ENCODE measurements at places on chromosomes 3 and 15.

DNA sequence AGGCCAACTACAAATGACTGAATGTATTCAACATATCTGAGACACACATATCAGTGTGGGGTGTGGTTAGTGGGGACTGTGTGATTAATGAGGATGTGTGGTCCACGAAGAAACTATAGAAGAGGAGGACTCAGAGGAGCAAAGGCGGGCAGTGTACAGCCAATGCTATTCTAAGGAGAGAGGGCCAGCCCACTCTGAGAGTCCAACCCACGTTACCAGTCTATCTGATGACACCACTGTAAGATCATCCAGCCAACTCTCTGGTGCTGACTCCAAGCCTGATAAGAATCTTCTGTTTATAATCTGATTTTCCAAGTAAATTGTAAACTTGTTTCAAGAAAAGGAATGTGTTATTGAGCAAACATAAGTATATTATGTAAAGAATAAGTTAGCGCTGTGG lies 47.2 kb downstream of the MCF2L2 start:
- DNase-seq = no peak

GRCh38 chr15:97692301-97693015 lies 268.0 kb upstream of the ARRDC4 start:
- no peak for DNase-seq

GRCh38 chr3:27462228-27462627 lies 22.0 kb downstream of the SLC4A7 start:
- DNase-seq = no peak

DNA sequence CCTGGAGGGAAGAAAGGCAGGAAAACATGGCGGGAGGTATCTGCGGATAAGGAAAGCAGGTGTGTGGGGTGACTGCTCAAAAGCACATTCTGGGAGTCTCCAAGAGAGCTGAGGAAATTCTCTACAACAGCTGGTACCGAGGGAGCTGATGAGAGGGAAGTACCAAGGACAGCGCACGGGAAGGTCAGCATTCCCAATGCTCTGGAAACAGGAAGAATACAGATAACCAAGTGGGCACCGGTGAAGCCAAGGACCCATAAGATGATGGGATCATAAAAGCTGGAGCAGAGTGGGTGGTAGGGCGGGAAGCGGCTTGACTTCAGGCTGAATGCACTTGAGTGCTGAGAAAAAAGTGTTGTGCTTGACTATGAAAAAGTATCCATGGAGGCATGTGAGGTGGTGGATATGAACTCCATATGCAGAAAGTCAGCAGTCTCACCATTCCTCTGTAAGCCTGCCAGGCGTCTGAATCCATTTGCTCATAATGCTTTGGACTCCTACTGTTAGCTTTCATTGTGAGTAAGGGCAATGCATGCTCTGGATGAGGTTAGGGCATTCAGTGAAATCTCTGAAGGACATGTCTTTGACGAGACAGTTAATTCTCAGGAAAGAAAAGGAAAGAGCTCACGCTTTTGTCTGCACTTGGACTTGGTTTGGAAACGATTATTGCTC lies 215.5 kb downstream of the NR1D2 start:
- no peak for DNase-seq

DNA sequence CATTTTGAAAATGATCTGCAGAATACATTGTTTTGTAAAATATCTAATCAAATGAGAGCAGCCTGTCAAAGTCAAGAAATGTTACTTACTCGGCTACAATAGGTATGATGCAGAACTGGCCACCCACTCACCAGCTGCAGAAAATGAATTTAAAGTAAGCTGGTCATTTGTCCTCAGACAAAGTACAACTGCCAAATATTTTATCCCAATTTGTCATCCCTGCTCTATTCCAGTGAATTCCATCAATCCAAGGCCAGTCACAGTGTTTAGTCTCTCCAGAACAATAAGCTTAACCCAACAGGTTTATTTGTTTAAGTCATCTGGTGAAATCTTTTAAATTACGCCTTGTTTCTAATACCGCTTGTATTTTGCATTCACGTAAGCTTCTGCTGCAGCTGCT lies 46.6 kb upstream of the TCF12 start:
- no peak for DNase-seq

- no peak for DNase-seq
Observed at GRCh38 chr3:127792541-127793292, 29.6 kb downstream of the MGLL start.

DNA sequence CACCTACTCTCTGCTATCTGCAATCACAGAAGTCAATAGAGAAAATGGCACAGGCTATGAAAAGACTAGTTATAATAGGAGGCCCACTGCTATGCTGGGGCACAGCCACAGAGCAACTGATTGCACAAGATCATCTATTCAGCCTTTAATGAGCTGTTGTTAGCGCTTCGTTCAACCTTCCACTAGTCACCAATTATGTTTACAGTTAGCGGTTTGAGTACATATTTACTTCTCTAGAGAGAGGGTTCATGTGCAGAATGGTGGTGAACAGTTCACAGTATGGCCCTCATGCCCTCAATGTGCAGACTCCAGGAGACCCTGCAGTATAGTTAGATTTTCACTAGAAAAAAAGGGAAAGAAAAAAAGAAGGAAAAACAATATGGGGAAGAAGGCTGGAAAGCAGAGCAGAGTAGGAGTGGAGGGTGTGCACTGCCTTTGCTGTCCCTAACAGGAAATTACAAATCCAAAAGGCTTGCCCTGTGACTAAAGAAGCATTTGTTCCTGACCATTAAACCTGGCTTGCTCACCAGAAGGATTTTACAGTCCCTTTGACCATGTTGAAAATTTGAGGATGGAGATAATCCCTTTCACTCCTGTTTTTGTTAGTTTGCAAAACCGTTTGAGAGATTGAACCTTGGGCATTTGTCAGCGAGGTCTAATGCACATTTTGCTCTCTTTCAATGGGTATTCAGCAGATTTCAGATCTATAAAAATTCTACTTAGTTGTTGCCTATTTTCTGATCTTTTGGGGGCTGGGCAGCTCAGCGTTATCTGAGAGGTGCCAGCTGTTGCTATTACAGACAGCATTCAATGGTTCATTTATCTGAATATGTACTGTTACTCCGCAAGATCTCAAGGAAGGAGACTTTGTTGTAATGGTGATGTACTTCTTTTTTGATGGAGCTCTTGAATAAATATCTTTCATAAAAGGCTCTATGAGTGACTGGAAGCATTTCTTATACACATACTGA lies 296.1 kb downstream of the LSAMP start:
- DNase-seq = peak; percentile 92

DNA sequence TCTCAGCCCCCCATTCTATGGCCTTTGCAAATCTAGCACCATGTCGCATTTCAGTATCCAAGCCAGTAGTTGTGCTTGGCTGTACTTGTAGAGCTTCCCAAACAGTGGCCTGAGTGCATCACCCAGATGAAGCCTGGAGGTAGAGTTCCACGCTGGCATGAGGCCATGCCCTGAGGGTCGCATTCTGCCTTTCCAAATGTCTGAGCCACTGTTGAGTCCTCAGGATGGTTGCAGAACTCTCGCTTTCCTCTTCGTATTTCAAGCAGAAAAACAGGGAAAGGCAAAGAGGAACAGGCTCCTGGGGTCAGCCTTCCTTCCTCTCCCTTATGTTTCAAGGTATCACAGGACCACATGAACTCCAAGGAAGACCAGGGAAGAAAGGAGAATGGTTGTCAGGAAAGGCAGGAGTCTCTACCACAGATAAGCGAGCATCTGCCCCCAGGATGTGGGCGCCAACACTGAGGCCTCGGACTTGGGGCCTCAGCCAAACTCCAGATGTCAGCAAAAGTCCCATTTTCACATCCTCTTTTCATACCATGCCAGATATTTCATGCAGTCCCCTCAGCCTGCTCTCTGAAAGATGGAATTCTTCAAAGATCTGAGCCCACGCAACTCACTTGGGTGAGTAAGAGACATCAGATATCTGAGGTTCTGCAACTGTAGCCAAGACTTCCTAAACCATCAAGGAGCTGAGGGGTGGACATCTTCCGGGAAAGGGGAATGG lies 19.4 kb upstream of the PRR20G start:
- no peak for DNase-seq

- no peak for DNase-seq
Observed at GRCh38 chr15:73941044-73941443, 14.8 kb downstream of the LOXL1 start.
